GM04503 (cell line): ENCODE measurements at places on chromosomes 1 and 21.
A peak's percentile ranks its signal among the peaks of the same experiment; 100 is the strongest.

DNA sequence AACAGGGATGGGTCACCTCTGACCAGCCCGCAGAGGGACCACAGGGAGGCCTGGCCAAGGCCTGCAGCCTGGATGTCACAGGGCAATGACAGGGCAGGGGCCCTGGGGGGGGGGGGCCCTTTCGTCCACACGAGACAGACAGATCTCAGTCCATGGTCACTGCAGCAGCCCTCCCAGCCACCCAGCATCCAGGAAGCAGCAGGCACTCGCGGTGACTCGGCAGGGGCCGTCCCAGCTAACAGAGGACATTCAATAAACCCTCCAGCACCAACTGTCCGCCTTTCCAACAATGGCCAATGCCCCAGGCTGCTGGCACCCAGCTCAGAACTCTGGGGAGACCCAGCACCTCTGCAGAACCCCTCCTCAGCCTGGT lies 32.9 kb downstream of the MEGF6 start:
- no peak for DNase-seq

DNA sequence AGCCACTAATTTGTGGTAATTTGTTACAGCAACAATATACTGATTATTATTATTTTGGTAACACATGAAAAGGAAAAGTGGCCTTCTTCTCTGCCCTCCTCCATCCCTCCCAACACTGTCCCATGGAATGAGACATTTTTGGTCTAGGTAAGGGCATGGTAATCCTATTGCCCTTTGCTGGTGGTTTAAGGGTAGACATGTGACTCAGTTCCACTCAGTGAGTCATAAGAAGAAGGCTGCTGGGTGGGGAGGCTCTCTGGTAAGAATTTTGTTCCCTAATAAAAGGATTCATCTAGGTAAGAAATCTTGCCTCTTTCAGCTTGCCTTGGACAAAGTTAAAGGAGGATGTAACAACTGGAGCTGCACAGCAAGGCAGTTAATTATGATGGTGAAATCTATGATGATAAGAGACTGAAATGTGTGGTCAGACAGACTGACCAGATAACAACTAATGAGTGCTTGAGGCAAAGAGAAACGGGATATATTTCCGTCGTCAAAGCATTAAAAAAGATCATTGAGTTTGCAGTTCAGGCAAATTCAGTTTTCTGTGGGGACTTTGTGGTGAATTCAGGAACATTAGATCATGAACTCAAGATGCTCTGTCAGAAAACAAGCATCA lies 232.0 kb upstream of the KCNK2 start:
- DNase-seq: no peak

DNA sequence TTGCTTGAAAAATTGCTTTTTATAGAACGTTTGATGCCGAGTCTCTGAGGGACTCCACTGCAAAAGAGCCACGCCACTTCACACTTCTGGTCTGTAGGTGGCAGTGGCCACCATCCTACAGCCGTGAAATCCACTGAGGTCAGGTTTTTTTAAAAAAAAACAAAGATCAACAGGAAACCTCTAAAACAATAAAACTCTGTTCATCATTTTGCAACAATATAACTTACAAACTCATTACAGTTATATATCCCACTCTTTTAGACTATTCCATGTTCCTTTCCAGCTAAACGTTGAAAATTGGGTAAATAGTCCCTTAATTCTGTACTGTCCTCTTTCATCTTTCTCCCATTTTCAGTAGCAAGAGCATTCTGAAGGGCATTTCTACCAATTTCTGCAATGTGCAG lies 64.6 kb upstream of the FMN2 start:
- DNase-seq: peak; percentile 31

DNA sequence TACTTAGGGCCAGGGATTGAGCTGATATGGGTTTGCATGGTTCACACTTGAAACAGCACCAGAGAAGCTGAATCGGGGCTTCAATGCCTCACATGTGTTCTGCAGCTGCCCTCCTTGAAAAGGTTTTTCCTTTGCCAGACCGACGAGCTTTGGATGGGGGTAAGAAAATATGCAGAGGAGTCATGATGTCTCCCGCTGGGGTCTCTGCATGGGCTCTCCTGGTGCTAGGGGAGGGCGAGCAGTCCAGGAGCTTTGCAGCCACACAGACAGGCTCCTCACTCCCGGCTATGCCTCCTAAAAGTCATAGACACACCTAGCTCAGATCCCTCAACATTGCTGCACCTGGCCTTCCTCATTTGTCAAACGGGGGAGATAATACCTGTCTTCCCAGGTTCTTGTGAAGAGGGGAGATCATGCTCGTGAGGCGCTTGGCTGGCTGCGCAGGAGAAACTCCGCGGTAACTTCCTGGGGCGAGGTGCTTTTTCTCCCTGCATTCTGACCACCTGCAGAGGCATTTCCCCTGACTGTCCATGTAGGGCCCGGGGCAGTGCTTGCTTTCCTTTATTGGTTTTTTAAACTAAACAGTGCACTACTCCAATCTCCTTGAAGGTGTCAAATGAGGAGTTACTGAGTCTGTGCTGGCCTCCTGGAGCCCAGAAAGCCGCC lies 112.4 kb downstream of the PLXNA2 start:
- no peak for DNase-seq

GRCh38 chr1:154847891-154848290 lies 22.2 kb downstream of the KCNN3 start:
- no peak for DNase-seq

DNA sequence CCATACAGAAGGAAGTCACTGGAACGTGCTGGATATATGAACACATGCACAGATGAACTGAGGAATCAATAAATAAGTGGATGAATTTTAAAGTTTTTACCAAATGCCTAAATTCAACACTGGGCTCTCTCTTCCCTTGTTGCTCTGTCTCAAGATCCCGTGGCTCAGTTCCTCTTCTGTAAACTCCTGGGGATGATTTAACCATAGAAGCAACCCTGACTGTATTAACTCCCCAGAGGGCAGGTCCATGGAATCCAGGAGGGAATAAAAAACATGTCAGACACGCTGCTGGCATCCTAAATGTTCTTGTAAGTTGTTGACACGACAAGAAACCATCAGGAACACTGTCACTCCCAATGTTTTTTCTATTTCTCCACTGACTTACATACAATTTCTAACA lies 45.3 kb upstream of the GPR157 start:
- DNase-seq: no peak

DNA sequence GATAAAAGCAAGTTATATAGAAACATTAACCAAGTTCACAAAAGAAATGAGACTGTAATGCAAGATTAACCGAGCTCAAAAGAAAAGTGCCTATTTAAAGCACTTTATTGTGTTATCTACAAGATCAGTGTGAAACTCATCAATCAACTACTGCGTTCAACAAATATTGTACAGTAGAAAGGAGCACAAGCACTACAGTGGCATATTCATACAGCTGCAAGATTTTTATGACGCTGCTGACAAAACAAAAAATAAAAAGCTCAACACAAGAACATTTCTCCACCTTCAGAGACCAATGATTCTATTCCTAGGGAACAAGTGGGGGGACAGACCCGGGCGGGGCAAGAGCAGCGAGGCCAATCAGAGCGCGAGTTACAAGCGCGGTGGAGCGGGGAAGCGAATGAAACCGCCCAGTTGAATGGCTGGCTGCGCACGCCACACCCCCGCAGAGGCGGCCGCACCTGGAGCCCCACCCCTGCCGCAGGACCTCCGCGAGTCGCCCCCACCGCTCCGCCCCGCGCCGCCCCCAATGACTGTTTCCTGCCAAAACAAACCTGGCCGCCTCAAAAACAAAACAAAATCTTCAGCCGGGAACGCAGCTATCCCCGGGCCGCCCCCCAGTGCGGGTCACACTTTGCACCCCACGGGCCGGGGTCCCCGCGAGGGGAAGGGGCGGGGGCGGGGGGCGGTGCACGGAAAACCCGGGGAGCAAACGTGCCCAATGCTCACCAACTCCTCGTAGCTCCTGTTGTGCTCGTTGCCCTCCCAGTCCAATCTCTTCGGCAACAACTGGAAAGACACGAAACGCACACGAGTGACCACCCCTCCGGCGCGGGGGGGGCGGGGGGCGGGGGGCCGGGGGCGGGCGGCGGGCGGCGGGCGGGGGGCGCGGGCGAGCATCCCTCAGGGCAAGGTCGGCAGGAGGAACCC lies 1.1 kb downstream of the BRWD1 start:
- DNase-seq: peak; percentile 46

- DNase-seq: no peak
These were observed 258 bp downstream of the CCT3 start for GRCh38 chr1:156337888-156338179.

DNA sequence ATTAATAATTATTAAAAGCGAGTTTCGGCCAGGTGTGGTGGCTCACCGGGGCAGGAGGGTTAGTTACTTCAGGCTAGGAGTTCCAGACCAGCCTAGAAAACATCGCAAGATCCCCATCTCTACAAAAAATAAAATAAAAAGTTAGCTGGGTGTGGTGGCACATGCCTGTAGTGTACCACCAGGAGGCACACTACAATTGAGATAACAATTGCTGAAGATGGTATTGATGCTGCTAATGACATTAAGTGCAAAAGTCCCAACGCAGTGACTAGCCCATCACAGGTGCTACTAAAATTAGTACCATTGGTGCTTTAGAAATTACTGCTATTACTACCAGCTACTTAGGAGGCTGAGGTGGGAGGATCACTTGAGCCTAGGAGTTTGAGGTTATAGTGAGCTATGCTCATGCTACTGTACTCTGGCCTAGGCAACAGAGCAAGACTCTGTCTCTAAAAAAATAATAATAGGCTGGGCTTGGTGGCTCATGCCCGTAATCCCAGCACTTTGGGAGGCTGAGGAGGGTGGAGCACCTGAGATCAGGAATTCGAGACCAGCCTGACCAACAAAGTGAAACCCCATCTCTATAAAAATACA lies 156.6 kb downstream of the GREM2 start:
- DNase-seq: no peak

DNA sequence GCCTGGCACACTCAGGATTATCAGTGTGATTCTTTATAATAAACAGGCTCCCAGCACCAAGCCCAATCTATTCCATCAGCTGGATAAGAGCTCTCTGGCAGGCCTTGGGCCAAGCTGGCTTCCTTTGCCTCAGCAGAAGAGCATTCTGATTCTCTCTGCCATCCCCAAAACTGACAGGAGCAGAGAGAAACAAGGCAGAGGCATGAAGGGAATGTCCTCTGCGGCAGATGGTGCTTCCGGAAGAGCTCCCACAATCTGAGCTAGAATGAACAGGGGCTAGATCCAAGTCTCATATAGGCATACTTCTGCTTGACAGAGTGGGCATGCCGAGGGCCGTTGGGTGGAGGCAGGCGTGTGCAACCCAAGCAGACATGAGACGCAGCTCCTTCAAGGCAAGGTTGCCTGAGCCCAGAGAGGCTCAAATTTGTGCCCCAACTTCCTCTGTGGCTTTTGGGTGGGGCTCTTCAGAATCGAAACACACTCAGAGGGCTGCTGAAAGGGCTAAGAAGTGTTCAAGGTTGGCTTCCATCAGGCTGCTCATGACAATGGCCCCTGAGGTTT lies 4.0 kb downstream of the CAPN2 start:
- peak; percentile 45 for DNase-seq

GRCh38 chr21:17818186-17819113 lies 706 bp downstream of the C21orf91 start:
- no peak for DNase-seq

DNA sequence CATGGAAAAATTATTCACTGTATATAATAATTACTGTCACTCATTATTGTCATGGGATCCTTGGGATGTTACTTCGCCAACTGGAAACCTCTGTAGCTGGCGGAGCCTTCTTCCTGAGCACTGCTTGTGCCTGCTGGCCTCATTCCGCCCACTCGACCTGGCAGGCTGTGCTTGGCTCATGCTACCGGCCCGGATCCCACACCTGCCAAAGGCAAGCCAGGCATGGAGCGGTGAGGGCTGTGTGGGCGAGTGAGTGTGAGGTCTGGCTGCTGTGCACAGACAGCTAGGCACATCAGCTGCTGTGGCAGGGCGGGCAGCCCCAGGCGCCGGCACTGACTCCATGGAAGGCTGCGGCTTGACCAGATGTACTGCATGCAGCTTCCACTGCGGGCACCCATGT lies 78.4 kb downstream of the DISP1 start:
- no peak for DNase-seq

- DNase-seq: no peak
These were observed 557.2 kb upstream of the BEND5 start for GRCh38 chr1:49333906-49334305.

DNA sequence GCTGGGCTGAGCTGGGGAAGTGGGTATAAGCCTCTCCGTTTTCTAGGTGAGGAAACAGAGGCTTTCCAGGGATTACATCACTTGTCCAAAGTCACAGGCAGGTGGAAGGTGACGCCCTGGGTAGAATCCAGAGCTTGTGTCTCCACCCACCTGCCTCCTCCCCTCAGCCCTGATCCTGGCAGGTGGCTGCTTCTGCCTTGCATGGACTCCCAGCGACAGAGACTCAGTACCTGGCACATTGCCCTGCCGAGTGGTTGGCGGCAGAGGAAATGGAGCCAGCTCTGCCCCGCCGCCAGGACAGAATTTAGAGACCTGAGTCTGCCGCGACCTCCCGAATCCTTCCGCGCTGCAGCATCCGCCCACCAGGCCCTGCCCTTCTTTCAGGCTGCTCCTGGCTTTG lies 2.1 kb downstream of the PLA2G2E start:
- no peak for DNase-seq

DNA sequence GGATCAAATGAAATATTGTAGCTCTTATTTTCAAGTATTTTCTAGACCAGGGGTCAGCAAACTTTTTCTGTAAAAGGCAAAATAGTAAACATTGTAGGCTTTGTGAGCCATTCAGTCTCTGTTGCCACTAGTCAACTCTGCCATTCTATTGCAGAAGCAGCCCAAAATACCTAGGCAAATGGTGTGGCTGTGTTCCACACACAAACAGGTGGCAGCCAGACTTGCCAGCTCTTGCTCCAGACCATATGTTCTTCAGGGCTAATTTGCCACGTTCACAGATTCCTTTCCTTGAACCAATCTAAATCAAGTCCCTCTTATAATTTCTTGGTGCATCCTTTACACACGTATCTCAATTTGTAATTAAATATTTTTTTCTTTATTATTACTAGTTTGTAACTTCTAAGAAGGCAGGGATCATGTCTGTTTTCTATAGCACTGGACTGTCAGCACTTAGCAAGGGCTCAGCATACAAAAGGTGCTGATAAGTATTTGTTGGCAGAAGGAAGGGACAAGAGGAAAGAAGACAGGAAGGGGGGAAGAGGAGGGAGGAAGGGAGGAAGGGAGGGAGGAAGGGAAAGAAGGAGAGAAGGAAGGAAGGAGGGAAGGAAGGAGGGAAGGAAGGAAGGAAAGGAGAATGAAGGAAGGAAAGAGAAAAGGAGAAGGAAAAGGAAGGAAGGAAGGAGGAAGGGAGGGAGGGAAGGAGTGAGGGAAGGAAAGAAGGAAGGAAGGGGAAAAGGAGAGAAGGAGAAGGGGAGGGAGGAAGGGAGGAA lies 106.5 kb upstream of the EDEM3 start:
- DNase-seq: no peak

GRCh38 chr1:7224644-7225043 lies 439.4 kb downstream of the CAMTA1 start:
- no peak for DNase-seq
